GM12878 (cell line): ENCODE measurements at places on chromosomes 1 and 21. TPM values are rescaled to one million over a fixed set of nuclear protein-coding genes. Genes with fewer than 3 reads are reported as not detected.

Gene DYNLT5
- polyA plus RNA-seq: not detected in 2 replicates

DNA sequence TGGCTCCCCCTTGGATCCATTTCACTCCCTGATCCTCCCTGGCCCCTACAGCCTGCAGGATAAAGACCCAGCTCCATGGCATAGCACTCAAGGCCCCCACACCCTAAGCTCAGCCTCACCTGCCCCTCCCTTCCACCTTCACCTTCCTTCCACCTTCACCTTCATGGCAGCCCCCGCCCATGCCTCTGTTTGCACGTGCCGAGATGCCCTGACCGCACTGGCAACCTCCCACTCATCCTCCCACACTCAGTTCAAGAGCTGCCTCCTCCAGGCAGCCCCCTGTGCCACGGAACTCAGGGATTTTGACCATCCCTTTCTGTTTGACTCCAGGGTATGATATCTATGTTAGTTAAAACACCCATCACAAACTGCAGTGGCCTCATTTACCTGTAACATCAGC lies 109.8 kb downstream of the RAVER2 start:
- DNase-seq: no peak

GRCh38 chr1:241994171-241994570 lies 4.7 kb downstream of the MAP1LC3C start:
- no peak for DNase-seq

GRCh38 chr1:194318790-194319280 lies 1132.4 kb upstream of the B3GALT2 start:
- DNase-seq: no peak

Gene PHLDA3
- 38.9 and 47.5 TPM in 2 replicates for polyA plus RNA-seq

GRCh38 chr1:173410794-173411236 lies 66.3 kb upstream of the PRDX6 start:
- DNase-seq: peak; percentile 84

DNA sequence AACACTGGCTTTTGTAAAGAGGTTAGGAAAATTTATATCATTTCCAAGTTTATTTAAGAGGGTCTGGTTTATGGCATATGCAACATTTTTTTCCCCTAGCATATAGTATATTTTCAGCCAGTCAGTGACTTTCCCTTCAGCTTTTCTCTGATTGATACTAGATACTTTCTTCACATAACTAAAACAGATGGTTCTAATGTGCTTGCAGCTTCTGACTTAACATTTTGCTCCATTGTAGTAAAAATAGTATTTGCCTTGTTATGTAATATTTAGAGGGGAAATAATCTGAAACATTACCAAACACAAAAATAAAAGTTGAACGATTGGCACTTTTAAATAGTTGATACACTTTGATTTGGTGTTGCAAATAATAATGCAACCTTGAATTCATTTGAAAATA lies 191.7 kb downstream of the GPR52 start:
- DNase-seq: no peak

Gene PAQR7
- 2.2 and 2.9 TPM in 2 replicates for polyA plus RNA-seq

DNA sequence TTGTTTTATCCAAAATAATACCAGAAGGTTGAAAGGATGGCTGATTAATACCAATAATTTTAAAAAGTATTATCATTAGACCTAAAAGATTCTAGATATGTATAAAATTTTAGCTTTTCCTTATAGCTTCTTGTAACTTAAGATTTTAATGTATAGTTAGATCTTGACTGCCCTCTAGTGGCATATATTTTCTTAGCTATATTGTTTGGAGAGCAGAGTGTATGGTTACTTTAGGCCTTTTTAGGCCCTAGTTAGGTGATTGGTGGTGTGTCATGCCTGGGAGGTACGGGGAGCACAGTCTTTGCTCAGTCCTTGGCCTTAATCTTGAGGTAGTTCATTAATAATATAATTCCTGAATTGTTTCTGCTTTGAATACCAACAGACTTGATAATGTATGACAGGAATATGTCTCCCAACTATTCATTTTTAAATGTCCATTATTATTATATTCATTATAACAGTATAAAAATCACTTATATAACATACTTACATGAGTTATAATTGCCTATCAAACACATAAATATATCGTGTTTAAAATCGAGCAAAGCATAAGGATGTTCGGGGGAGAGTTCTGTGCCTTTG lies 328.4 kb downstream of the ZP4 start:
- DNase-seq: peak; percentile 4

- no peak for DNase-seq
These were observed 9.2 kb upstream of the PADI1 start for GRCh38 chr1:17195731-17196130.
